NCI-H510A (cell line): ENCODE measurements at places on chromosomes 12 and 14.

- DNase-seq = no peak
Measured at GRCh38 chr14:83975841-83976770, 1553.8 kb upstream of the FLRT2 start.

DNA sequence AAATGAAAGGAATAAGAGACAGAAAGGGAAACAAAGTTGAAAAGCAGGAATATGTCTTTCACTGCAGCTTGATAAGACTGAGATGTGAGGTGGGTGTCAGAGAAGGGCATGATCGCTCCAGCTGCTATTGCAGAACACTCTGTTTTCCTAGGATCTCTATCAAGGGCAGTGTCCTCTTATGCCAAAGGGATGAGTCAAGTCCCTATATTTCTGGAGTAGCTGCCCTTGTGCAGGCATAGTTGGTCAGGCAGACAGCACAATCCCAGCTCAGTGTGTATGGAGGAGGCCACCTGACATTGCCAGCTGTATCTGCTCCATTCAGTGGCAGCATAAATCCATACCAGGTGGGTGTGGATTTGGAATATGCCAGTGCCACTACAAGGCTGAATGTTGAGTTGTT lies 101.6 kb downstream of the DAD1 start:
- DNase-seq = no peak

- DNase-seq = no peak
Measured at GRCh38 chr14:55760789-55761566, 181.0 kb downstream of the KTN1 start.

DNA sequence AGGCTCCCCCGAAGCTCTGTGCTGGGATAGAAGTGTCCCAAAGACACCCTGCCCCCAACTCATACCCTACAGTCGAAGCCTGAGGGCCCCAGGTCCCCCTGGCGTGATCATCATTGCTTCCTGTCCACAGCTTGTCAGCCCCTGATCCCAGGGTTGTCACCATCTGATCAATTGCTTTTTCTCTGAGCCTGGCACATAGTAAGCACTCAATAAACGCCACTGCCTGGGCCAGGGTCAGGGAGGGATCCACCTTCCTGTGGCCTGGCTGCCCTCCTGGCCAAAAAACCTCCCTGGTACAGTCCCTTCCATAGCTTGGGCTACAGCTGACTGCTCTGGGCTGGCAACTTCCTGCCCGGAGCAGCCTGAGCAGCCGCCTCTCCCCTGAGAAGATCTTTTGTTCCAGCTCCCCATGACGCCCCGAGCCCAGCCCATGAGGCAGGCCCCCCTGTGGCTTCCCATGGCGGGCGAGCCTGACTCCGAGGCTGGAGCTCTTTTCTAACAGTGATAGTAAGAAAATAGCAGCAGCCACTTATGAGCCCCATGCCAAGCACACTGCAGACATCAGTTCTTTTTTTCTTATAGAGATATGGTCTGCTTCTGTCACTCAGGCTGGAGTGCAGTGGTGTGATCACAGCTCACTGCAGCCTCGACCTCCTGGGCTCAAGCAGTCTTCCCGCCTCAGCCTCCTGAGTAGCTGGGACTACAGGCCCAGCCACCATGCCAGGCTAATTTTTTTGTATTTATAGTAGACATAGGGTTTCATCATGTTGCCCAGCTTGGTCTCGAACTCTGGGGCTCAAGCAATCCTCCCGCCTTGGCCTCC lies 6.5 kb downstream of the SH2B3 start:
- no peak for DNase-seq

GRCh38 chr12:56839915-56840325 lies 76.8 kb downstream of the HSD17B6 start:
- no peak for DNase-seq

- DNase-seq = no peak
Measured at GRCh38 chr12:9735601-9736000, 2.7 kb upstream of the CLECL1 start.

DNA sequence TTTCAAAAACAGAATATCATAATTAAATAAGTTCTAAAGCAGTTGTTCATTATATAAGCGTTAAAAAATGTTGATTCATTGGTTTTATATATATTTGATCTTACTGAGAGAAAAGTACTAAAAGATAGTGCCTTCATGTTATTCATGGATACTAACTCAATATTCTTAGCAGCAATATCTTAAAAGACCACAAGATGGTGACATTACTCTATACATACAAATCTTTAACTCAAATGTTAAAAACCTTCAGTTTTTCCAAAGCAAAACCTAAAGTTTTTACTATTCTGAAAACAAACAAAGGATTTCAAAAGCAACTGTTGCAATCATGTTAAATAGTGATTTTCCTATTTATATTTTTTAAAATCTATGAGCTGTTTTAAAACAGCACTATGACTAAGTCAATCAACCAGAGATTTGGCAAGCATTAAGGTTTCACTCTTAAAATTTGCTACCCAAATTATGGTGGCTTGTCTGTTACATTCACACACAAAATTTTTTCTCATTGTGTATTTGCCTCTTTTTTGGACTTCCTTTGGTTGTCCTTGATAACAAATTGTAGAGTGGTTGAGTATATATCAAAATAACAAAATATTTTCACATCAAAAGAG lies 50.1 kb upstream of the RERGL start:
- no peak for DNase-seq

- DNase-seq = no peak
Measured at GRCh38 chr12:24821691-24822090, 127.2 kb downstream of the BCAT1 start.
